ENCODE measurements at places on chromosomes 7 and 10.

DNA sequence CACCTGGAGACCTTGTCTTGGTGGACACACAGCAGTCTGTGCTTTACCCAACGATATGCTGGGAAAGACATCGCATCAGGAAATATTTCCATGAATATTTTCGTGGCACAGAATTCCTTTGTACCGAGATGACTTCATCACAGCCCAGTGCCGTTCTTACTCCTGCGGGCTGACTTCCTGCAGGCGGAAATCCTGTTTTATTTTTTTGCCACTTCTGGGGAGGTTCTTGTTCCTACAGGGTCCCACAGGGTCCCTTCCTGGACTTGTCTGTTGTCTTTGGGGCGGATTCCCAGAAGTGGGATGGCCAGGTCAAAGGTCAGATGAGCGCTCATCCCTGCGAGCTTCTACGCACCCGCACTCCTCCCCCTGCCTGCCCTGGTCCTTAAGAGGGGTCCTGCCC, 86.5 kb downstream of the DNAJB6 start:
- DNase-seq, result no peak

DNA sequence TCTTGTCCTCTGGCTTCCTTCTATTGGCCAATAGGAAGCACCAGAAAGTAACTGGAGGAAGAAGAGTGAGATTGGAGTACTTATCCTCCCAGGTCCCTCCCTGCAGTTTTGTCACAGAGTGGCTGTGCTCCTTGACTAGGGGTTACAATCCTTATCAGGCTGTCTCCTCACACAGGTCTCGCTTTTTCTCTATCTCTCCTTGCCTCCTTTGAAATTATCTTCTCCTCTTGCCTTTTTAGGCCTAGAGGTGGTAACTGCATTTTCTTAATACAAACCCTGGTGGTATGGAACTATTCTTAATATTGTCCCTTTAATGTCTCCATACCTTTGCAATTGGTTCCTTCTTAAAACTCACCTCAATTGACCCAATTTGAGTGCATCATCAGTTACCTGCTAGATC, 2.7 kb downstream of the PRSS37 start:
- DNase-seq, result no peak

DNA sequence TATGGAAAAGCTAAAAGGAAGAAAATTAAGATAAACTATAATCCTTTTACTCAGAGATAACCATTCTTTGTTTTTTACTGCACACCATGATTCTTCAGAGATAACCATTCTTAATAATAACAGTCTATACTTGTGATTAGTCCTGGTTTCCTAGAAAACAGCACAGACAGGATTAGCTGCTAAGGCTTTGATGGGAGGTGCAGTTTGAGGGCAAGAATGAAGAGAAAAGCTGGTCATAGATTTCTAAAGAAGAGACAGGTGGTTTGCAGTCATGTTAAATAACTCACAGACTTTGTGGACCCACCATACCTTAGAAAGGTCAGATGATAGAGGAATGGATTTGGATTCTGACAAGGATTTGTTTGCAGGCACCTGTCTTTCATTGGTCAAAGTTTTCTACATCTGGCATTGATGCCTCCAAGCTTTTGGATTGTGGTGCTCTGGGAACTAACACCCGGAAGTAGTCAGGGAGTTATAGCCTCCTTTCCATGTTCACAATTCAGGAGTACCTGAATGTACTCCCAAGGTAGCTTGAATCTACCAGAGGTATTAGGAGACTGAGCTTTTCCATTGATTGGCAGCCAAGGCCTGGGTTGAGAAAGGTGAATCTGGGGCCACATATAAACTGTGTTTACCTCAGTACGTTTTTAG, 3.7 kb downstream of the SMC3 start:
- DNase-seq, result no peak

DNA sequence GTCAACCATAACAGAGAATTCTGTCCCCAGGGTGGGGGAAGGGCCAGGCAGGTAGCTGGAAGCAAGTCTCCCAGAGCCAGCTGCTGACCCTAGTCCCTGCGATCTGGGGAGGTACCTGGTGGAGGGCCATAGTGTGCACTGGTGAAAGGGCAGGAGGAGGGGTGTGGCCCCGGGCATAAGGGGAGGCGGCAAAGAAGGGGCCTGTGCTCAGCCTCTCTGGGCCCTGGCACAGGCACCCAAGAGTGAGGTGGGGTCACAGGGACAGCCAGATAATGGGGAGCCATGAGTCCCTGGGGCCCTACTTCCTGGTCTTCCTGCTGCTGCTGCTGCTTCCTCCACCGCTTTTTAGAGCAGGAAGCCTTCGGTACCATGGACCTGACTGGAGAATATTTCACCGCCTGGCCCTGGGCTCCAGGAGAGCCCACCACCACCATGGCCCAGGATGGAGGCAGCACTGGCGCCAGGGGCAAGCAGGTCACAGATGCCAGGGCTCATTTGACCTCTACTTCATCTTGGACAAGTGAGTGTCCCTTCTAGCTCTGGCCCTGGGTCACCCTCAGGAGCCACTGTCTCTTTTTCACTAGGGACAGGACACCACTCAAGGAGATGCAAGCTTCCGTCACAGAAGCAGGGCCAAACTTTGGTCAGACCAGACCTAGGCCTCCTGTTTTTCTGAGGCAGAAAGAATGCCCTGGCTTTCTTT, at the start of gene ANTXRL:
Gene ANTXRL (plus strand): TSS at position 7 of the 703 bp plus-strand sequence. CDS start 266 bp downstream, at position 273.
- no peak for DNase-seq

- DNase-seq, result no peak
Measured at GRCh38 chr7:19011212-19011611, 106.2 kb downstream of the TWIST1 start.

DNA sequence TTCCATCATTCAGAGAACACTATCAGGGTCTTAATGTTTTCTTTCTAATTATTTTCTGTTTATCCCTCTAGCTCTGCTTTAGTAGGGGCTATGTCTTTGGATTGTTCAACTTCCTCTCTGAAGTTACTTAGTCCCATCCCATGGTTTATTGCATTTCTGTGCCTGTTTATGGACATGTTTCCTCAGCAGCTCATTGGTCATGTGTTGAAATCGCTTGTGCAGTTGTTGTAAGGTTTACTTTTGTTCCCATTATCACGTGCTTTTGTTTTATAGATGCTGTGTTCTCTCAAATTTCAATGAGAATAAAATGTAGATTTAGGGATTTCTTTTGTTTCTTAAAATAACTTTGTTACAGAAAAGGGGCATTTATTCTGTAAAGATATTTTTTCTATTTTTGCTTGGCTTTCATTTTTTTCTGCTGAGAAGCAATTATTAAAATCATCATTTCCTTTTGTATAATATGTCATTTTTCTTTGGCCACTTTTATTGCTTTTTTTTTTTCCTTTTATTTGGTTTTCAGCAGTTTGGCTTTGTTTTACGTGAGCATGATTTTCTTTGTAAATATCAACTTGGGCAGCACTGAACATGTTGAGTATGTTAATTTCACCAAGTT, 110.9 kb downstream of the CCDC7 start:
- no peak for DNase-seq

GRCh38 chr7:80918909-80919721, at the start of gene SEMA3C:
TSS of gene SEMA3C (minus strand) at chr7:80919051. CDS start at chr7:80916781, 2,270 bp downstream.
- DNase-seq, result no peak

GRCh38 chr7:33039903-33040292, 22.7 kb downstream of the NT5C3A start:
- DNase-seq, result no peak

DNA sequence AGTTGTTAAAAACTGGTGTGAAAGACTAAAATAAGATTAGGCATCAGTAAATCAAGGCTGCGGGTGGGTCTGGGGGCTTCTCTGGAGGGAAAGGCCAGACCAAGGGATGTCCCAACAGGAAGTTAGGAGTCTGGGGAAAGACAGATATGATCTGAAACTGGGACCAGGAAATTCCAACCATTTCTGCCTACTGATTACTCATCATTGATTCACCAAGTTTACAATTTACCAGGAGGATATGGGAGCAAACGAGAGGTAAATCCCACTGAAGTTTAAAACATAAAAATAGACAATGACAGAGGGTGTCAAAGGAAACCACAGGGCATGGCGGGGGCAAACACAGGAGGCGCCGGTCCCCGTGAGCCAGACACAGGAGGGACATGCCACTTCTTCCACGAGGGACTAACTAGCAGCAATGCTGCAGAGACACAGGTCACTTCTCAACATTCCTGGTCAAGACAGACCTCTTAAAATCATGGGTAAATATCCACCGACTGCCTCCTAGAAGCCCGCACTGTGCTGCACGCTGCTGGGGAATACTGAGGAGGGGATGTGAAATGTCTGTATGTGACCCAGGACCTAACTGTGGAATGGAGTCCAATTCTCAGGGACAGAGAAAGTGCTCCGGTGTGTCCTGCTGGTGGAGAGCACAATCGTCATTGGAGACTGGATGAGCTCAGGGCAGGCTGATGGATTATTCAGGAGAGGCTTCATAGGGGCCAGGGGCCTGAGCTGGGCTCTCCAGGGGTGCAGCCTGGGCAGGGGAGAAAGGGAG, 153.4 kb upstream of the KLF14 start:
- no peak for DNase-seq

GRCh38 chr10:13670311-13670710, 83.5 kb downstream of the PRPF18 start:
- DNase-seq, result no peak

GRCh38 chr7:30705008-30705407, 22.8 kb upstream of the CRHR2 start:
- DNase-seq, result no peak

- DNase-seq, result no peak
Measured at GRCh38 chr7:151428378-151429236, 11.3 kb downstream of the CRYGN start.

GRCh38 chr10:132062116-132062515, 3.6 kb upstream of the JAKMIP3 start:
- DNase-seq, result no peak

DNA sequence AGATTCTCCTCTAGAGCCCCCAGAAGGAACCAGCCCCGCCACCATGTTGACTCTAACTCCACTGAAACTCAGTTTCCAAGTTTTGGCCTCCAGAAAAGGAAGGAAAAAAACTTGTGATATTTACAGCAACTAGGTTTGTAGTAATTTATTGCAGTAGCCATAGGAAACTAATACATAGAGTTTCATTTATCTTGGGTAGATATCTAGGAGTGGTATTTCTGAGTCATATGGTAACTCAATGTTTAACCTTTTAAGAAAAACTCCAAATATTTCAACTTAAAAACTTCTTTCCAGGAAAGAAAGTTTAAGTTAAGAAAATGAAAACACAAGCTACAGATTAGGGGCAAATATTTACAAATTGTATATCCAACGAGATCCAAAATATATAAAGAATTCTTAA, 576.7 kb downstream of the KCNMA1 start:
- no peak for DNase-seq

- no peak for DNase-seq
Measured at GRCh38 chr7:37068038-37068437, 343.7 kb upstream of the AOAH start.

- no peak for DNase-seq
Measured at GRCh38 chr7:28981161-28981465, 23.0 kb upstream of the TRIL start.

- DNase-seq, result no peak
Measured at GRCh38 chr7:93047514-93048099, 70.2 kb downstream of the SAMD9 start.

- no peak for DNase-seq
Measured at GRCh38 chr7:45402480-45403218, 171.5 kb upstream of the ADCY1 start.

DNA sequence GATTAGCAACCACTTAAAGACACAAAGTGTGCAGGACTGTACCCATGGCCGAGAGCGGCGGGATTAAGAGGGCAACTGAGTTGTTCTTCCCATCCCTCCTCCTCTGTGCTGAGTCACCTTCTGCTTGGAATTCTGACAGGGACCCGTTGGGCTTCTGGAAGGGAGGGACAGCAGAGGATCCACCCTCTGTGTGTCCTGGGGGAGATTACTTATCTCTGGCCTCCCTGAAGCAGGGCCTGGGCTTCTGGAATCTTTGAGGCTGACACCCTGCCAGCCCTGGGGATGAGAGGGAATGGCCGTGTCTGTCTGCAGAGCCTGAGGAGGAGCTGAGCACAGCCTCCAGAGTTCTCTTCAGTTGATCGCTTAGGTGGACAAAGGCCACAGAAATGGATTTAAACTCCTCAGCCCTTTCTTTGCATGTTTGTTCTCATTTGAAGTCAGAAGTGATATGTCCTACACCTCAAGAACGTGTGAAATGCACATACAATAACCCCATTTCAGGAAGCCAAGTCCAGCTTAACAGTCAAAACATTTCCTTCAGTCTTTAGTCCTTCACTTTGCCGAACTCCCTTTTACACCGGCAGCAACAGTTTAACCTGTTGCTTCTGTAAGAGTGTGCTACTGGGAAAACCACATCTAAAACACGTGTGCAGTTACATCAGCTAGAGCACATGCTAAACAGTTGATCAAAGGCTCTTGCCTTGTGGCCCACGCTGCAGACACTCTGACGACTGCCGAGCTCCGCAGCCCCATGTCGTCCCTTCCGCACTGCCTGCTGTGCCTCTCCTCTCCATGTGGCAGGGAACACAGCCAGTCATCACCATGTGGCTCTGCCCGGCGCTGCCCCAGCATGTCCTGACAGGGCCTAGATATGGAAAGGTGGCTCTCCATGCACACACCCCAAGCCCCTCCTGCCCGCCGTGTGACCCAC, 55.7 kb downstream of the IKZF1 start:
- DNase-seq, result no peak

- DNase-seq, result no peak
Measured at GRCh38 chr7:113010377-113010776, 76.2 kb downstream of the GPR85 start.

GRCh38 chr7:128004623-128005022, 26.6 kb downstream of the LRRC4 start:
- no peak for DNase-seq

- no peak for DNase-seq
Measured at GRCh38 chr7:157483515-157483914, 146.7 kb downstream of the DNAJB6 start.

Data from hematopoietic multipotent progenitor cell (in vitro differentiated cells).